Cardiac atrium fibroblast (primary cell): ENCODE measurements at places on chromosomes 5 and 9. TPM values are rescaled to one million over a fixed set of nuclear protein-coding genes. Genes with fewer than 3 reads are reported as not detected.

Gene SH3GL2
- total RNA-seq = 0.16 TPM in 1 of 2 replicates, not detected in the other

Gene SPOCK1
- total RNA-seq = 123 and 128 TPM in 2 replicates

Gene ORM2
- total RNA-seq = not detected in 2 replicates

Gene CDH9
- not detected in 2 replicates for total RNA-seq

Gene ANKRD34B
- not detected in 2 replicates for total RNA-seq

Gene CDH10
- 0.16 TPM in 1 of 2 replicates, not detected in the other for total RNA-seq

Gene OR1J2
- not detected in 2 replicates for total RNA-seq

Gene INPP5E
- total RNA-seq = 6.0 and 8.7 TPM in 2 replicates

Gene FABP6
- total RNA-seq = not detected in 2 replicates

Gene ZNF474
- total RNA-seq = not detected in 2 replicates

Gene TSLP
- 0.32 and 0.72 TPM in 2 replicates for total RNA-seq

Gene TAF11L5
- total RNA-seq = not detected in 2 replicates

Gene DPM2
- total RNA-seq = 7.8 and 15.6 TPM in 2 replicates

Gene PCDHAC2
- under 0.01 and 0.49 TPM in 2 replicates for total RNA-seq

Gene P4HA2
- 242 and 268 TPM in 2 replicates for total RNA-seq

Gene CSNK1G3
- total RNA-seq = 36.3 and 47.1 TPM in 2 replicates

Gene MVB12B
- total RNA-seq = 0.54 and 2.8 TPM in 2 replicates

Gene SURF2
- total RNA-seq = 8.7 and 27.4 TPM in 2 replicates

Gene PLAC8L1
- total RNA-seq = not detected in 2 replicates

Gene DDX46
- total RNA-seq = 13.9 and 15.3 TPM in 2 replicates

Gene TIGD6
- 2.9 and 3.4 TPM in 2 replicates for total RNA-seq

Gene SNX2
- total RNA-seq = 53.1 and 63.7 TPM in 2 replicates

Gene CATSPER3
- not detected in 2 replicates for total RNA-seq

Gene ANKRD31
- 0.54 TPM in 1 of 2 replicates, not detected in the other for total RNA-seq
